ENCODE measurements at places on chromosomes 5 and 9.

- DNase-seq = no peak
Observed at GRCh38 chr9:135246248-135247205, 159.1 kb downstream of the OLFM1 start.

DNA sequence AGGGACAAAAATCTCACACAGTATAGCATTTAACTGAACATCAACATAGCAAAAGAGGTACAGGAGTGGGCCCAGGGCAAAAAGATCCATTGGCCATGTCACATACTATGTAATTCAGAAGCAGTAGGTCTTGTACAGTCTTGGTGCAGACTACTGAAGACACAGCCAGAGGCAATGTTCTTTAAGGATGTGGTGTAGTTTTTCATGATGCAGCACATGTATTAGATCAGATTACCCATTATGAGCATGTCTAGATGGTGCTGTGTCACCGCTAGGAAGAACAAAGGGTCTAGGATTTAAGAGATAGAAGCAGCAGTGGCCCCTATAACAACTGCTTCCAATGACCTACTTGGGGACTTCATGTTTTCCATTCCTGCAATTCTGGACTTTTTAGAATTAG, 610.4 kb upstream of the MEF2C start:
- no peak for DNase-seq

GRCh38 chr5:138438724-138439476, at the start of gene REEP2:
REEP2 (plus strand) TSS chr5:138439057; CDS start chr5:138439209, 152 bp downstream.
- DNase-seq = no peak

DNA sequence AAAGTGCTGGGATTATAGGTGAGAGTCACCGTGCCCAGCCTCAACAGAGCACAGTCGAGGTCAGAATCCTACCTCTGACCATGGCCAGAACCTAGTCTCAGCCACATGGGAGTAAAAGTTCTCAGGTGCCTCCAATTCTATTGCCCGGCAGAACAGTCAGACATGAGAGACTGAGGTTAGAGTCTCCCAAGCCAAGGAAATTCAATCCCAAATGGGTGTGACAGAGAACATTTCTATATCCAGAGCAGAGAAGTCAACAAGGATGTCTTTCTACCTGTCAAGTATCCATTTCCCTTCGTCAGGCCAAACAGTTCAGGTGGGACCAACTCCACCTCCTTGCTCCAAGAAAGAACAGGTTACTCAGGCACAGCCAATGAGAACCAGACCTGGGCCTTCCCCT, 10.5 kb downstream of the ANXA6 start:
- DNase-seq = no peak

DNA sequence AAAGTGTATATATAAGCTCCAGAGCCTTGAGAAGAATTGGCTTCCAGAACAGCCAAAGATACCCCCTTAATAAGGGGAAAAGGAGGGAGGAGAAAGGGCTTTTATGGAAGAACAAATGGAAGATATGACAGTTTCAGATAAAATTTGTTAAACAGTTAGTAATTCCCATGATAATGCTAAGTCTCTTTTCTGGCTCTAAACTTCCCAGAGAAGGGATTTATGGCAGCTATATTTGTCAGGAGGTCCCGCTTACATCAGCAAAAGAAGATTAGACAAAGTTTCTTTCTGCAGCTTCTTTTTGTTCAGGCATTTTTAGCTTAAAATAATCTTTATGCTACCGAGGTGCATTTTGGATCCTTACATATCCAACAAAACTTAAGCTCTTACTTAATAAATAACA, 14.3 kb upstream of the SLC36A3 start:
- DNase-seq = no peak

- no peak for DNase-seq
Observed at GRCh38 chr5:32332966-32333365, 20.2 kb upstream of the MTMR12 start.

DNA sequence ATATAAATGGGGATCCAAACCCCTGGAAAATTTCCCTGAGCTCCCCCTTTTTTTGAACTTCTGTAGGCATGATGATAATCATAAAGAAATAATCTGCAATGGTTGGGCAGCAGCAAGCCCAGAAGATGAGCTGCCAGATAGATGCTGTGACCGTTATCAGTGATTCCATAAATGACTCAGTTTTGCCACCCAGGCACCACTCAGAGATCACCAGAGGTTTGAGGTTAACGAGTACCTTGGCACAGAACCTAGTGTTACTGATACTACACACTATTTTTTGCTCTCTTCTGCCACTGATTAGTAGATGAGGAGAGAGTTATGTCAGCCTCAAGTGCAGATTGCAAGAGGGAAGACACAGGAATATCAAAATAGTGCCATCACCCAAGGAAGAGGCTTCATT, 199.3 kb upstream of the PTGER4 start:
- no peak for DNase-seq

DNA sequence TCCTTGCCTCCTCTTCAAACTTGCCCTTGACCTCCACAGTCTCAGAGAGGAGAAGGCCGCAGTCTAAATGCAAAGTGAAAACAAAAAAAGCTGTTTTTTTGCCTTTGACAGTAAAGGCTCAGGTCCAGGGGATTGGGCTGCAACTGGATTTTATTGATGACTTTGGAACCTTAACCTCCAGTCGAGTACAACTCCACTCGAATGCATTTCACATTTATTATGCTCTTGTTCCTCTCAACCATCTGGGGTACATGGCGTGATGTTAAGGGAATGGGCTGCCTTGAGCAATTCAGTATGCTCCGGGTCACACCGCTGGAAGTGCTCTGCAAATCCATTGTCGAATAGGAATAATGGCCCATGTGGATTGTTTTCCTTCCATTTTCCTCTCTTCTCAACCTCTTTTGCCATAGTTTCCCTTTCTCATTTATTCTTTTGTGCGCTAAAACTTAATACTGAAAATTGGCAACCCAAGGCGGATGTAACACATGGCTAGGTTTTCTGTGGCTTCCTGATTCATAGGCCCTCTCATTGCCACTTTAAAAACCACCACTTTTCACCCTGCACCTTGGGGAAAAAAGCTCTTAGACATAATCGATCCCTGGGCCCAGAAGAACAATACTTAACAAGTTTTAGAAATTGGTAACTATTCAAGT, 34.3 kb downstream of the ITK start:
- no peak for DNase-seq

- DNase-seq = no peak
Observed at GRCh38 chr9:7320139-7320538, 479.4 kb downstream of the DMAC1 start.

DNA sequence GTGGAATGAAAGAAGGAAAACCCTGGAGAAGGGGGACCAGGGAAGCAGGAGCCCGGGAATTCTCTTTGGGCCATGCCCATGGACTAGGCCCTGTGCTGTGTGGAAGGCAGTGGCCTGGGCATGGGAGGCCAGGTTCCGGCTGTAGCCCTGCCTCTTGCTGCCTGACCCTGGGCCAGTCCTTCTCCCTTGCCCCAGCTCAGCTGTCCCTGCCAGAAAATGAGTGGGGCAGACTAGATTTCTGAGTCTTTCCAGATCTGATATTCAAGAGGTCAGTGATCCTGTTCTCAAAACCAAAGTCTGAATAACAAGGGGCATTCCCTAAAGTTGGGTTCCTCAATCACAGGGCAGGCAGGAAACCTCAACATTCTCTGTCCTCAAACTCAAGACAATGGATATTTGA, 24.8 kb upstream of the CORO2A start:
- no peak for DNase-seq

- no peak for DNase-seq
Observed at GRCh38 chr9:108704156-108704852, 151.5 kb downstream of the ACTL7B start.

GRCh38 chr5:172605466-172605865, 35.6 kb upstream of the NEURL1B start:
- DNase-seq = no peak

Data from Ammon's horn (tissue), 1 donor.